ENCODE measurements at places on chromosomes 12 and 14.

GRCh38 chr14:74863274-74863673 is 12.7 kb downstream of the PROX2 start:
- no peak for DNase-seq

DNA sequence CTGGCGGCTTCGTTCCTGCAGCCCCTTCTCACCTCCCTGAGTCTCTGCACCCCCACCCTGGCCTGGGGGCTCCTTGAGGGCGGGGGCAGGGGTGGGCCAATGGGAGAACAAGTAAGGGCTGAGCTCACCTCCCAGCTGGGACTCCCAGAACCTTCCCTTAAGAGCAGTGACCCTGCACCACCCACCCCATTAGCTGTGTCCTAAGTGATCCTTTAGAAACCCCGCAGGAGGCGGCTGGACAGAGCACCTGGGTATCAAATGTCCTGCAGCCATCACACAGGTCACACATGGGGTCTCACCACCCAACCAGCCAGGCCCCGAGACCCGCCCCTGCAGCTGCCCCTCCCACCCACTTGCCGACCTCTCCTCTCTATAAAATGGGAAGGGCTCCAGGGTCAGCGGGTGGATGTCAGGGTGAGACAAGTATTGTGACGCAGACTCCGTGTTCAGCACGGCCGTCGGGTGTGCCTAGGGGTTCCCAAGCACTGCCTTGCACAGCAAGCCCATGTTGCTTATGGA is 151.2 kb upstream of the C14orf180 start:
- DNase-seq = no peak

GRCh38 chr12:100433701-100434100 is 40.0 kb upstream of the NR1H4 start:
- no peak for DNase-seq

DNA sequence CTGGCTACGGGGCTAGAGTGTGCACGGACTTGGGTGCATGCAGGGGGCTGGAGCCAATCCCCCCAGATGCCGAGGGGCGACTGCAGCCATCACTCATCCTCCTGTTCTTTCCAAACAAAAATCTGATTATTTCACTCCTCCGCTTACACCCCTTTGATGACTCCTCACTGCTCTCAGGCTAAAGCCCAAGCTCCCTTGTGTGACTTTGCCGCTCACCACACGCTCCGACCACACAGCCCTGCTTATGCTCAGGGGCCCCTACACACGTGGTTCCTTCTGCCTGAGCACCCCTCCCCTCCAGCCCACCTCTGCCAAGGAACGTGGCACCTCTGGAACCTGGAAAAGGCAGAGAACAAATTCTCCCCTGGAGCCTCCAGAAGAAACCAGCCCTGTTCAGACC is 13.7 kb downstream of the CHFR start:
- no peak for DNase-seq

DNA sequence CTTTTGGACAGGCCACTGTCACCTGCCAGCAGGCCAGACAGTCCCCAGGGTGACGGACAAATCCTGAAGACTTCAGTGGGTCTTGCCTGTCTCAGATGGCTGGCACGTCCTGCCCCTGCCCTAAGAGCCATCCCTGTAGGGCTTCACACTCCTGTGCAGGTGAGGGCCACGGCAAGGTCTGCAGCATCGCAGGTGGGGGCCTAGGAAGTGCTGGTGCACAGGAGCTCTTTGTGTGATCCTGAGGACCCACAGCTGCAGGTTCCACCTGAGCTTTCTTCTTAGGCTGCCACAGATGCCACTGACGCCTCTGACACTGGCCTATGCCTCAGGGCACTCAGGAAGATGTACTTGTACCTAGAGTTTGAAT is 108.5 kb upstream of the FKBP4 start:
- no peak for DNase-seq

DNA sequence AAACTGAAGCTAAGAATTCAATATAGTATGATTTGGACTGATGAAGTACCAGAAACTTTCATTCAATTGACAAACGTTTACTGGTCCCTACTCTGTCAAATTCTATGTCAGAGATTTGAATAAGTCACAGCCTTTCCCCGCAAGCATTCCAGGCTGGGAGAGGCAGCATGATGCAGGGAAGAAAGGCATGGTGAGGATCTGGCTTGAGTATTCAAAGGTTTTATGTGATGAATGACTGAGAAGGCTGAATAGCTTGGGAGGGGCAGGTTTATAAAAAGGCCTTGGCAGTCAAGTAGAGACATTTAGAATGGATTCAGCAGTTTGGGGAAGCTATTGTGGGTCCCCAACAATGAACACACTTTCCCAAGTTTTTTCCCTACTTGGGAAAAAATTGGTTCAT is 431.8 kb downstream of the DPF3 start:
- DNase-seq = no peak

- DNase-seq = no peak
These were observed 587.4 kb downstream of the AACS start for GRCh38 chr12:125652681-125653080.

All from NCI-H2081 treated with DMSO at 0.1 percent for 48 hours (cell line).